Cerebellar nuclear complex (tissue), 1 donor: ENCODE measurements at places on chromosomes 11 and 22.
A peak's percentile ranks its signal among the peaks of the same experiment; 100 is the strongest.

GRCh38 chr11:118321386-118322082 lies 17.0 kb downstream of the CD3E start:
- no peak for DNase-seq

DNA sequence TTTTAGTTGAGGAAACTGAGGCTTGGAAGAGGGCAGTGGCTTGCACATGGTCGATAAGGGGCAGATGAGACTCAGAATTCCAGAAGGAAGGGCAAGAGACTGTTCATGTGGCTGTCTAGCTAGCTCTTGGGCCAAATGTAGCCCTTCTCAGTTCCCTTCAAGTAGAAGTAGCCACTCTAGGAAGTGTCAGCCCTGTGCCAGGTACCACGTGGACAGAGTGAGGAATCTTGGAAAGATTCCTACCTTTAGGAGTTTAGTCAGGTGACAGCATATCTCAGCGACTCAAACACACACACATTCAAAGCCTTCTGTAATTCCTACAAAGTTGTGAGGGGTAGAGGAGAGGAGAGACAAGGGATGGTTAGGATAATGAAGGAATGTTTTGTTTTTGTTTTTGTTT lies 18.3 kb downstream of the PIK3IP1 start:
- no peak for DNase-seq

DNA sequence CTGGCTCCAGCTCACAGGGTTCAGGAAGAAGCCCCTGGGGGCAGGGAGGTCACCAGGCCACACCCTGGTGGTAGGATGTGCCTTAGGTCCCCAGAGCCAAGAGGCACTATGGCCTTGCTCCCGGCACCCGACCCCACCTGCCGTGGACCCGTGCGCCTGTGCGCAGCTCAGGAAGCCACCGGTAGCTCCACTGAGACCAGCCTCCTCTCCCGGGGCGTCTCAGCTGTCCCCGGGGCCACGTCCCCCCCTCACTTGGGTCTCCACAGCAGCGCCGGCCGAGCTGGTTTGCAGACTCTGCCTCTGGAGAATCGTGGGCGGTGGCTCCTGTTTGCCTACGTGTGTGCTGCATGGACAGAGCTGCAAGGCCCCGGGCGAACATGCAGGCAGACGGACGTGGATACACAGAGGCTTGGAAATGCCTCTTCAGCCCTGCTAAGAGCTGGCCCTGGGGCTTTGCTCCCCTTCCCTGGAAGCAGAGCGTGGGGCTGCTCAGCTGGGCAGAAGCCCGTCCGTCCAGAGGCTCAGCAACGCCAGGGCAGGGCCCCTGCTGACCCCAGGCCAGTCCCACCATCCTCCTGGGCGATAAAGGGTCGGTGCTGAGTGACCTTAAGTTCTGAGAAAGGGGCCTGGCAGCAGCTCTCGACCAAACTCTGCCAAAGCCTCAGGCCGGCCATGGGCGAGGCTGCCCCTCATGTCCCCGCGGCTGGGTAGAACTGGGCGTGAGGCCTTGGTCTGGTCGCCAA lies 15.3 kb upstream of the MUC5B start:
- DNase-seq: no peak

GRCh38 chr11:67635231-67635521 lies 4.4 kb downstream of the TBX10 start:
- DNase-seq: no peak

DNA sequence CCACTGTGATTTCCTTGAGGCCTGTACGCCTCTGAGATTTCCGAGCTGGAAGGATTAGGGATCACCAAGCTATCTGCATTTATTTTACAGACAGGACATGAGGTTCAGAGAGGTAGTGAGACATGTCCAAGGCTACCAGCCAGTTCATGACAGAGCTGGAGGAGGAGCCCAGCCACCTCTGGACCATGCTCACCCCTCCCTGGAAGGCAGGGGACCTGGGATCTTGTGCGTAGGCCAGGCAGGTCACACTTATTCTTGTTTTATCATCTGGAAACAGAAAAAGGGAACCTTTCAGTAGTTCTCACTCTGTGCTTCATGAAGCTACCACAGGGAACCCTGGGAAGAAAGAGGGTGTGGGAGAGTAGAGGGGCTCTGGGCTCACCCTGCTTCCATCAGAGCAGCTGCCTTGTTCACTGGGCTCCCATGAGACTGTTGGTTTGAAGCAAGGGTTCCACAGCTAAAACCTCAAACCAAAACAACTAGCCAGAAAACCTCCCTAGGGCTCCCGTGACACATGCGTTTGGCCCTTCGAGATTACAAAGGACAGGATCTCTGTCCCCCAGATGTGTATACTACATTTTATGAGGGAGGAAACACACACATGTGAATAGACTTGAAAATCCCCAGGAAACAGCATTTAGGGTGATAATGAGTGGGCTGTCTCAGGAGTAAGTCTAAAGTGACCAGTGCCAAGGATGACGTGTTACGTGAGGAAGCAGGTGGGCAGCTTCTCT lies 106.4 kb downstream of the DSCAML1 start:
- no peak for DNase-seq

DNA sequence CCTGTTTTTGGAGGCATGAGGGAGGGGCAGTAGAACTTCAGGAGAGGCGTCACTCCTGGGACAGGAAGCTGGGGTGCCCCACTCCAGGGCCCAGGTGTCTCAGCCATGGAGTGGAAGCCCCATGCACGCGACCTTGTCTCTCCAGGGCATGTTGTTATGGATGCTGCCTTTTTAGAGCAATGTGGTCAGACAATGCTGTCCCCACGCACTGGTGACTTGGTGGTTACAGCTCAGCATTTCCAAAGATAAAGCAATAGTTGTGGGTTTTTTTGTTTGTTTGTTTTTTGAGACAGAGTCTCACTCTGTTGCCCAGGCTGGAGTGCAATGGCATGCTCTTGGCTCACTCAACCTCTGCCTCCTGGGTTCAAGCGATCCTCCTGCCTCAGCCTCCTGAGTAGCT lies 22.3 kb downstream of the EIF4G2 start:
- no peak for DNase-seq

DNA sequence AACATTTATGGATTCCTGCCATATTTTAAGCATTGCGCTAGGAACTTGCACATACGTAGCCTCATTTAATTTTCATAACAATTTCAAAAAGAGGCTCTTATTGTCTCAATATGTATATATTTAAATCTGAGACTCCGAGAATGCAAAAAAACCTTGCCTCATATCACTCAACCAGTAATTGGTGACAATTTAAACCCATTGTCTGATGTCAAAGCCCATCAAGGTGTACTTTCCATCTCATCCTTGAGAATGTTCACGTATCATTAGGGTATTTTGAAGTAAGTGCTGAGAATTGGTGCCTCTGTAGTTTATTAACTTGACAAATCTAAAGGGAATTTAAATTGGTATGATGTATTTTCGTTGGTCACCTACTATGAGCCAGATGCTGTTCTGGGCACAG lies 136.5 kb downstream of the FAM76B start:
- DNase-seq: no peak

DNA sequence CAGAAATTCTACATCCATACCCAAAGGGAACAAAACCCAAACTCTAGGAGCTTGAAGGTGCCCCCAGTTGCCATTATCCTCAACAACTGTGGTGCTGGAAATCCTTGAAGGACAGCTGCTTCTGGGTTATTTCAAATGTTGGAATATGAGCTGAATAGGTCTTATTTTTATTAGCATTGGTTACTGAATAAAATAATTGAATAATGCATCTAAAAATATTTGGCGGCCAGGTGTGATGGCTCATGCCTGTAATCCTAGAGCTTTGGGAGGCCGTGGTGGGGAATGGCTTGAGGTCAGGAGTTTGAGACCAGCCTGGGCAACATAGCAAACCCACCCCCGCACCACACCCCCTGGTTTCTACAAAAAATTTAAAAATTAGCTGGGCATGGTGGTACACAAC lies 10.9 kb downstream of the PAMR1 start:
- no peak for DNase-seq

DNA sequence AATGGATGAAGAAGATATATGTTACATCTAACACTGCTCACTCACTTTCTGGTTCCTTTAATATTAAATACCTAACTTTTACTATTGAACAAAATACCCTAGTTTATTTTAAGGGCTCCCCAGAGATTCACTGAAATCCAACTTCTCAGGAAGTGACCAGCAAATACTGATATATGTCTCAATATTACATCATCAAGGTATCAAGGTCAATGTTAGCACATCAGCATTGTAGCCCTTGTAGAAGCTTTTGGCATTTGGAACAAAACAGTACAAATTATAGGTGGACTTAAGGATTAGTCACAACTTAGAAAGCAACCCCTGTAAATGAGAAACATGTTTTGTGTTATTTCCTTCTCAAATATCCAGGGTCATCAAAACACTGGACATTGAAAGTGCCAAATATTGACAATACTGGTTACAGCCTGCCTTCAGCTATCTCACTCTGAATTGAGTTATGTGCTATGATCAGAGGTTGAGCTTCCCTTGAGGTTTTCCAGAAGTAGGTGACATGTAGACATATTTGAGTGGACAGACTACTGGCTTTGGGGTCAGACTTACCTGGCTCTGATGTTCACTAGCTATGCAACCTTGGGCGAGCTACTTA lies 1.9 kb upstream of the ATL3 start:
- no peak for DNase-seq

- no peak for DNase-seq
Observed at GRCh38 chr22:49668402-49668801, 159.3 kb downstream of the BRD1 start.

DNA sequence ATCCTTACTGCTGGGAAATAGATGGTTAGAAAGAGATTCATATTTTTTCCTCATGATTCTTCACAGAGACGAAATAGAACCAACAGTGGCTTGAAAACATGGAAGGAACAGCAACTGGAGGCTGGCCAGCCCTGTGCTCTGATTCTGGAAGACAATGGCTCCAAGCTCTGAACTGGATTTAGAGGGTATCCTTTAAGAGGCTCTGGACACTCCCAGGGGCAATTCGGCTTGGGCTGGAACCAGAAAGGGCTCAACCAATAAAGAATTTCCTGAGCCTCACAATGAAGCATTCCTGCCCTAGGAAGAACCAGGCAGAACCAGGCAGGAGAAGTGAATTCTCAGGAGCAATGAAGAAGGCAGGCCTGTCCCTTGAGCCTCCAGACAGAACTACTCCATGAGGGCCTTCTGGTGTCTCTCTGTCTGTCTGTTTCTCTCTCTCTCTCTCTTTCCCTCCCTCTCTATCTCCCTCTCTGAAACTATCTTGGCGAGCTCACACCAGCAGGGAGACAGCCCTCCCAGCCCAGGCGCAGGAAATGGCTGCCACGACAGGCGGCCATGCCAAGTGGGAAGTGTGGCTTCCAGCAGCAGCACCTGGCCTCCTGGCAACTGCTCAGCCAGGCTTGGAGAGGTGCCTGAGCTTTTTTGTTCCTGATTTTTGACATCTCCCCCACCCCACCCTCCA lies 93.3 kb downstream of the RCN1 start:
- peak; percentile 12 for DNase-seq

DNA sequence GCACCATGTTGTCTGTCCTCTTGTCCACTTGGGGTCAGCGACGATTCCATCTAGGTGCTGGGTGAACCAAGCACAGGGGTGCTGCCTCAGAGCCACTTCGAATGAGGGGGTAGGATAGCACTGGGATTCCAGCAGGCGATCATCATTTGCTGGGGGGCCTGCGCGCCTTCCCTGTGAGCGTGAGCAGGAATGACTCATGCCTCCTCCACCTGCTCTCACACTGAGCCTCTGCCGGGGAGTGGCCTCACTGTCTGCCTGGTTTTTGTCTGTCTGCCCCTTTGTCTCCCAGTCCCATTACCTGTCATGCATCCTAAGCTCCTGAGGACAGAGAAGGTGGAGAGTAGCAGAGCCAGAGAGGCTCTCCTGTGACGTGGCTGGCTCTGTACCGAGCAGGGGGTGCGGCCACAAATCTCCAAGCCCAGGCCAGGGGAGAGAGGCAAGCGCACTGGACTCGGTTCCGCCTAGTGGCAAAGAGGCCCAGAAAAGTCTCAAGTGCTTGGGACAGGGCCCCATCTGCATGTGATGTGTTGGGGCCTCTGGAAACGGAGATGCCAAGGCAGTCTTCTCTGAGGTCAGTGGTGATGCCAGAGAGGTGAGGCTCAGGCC lies 30.8 kb downstream of the RSPH14 start:
- no peak for DNase-seq
